ENCODE measurements at places on chromosomes 2 and 18. TPM values are rescaled to one million over a fixed set of nuclear protein-coding genes. Genes with fewer than 3 reads are reported as not detected.

DNA sequence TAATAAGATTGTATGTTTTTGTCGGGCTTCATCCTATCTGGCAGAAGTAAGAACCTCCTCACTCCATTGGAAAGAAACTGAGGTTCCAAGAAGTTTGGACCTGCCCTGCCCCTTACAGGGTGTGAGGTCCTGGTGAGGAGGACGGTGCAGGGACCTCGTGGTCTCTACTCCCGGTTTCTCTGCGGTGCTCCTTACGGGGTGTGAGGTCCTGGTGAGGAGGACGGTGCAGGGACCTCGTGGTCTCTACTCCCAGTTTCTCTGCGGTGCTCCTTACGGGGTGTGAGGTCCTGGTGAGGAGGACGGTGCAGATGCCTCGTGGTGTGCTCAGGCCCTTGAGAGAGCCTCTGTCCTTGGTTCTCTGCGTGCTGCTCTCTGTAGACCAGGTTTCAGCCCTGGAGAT lies 5.2 kb downstream of the CTDP1 start:
- DNase-seq = peak; percentile 75

- no peak for DNase-seq
These were observed 50.1 kb downstream of the THUMPD2 start for GRCh38 chr2:39728941-39729351.

- no peak for DNase-seq
These were observed 26.2 kb downstream of the R3HDM1 start for GRCh38 chr2:135557530-135557929.

- DNase-seq = no peak
These were observed 18.3 kb downstream of the CDC42EP3 start for GRCh38 chr2:37653093-37653492.

Gene AP1S3
- 1.9 TPM for total RNA-seq

Gene NAT8
- total RNA-seq = not detected

DNA sequence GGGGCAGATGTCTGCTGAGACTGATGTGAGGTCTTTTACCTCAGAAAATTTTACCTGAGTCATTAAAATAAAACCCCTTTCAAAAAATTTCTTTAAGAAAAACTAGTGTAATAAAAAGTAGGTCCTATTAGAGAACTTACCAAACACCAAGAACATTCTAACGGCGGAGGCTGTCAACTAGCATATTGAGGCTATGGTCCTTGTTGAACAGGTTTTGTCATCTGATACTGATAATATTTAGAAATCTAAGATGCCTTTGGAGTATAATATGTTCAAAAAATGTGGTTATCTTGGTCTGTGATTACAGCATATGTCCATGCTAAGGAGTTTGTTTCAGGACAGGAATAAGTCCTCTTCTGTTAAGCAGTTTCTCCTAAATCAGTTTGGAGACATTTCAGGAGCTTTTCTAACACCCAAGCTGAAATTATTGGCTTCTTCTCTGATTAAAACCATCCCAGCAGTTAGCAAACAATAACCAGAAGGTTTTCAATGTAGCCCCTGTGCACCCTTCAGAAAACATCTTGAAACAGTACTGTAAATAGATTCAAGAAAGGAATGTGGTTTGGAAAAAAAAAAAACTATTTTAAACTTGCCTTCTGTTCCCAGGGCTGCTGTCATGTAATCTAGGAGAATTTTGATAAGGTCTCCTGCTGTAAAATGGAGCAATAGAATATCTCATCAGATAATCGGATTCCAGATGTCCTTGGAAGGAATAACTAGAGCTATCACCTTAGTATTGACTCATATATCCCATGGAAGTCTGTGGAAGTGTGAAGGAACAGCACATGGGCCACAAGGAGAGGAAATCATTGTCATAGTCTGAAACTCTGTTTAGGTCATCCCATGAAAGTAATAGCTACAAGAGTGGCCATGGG lies 58.7 kb upstream of the B3GNT2 start:
- no peak for DNase-seq

GRCh38 chr2:188326669-188327301 lies 35.1 kb downstream of the GULP1 start:
- no peak for DNase-seq

- DNase-seq = no peak
These were observed 80.1 kb upstream of the ATG16L1 start for GRCh38 chr2:233171344-233171743.

Gene PCARE
- total RNA-seq = not detected

DNA sequence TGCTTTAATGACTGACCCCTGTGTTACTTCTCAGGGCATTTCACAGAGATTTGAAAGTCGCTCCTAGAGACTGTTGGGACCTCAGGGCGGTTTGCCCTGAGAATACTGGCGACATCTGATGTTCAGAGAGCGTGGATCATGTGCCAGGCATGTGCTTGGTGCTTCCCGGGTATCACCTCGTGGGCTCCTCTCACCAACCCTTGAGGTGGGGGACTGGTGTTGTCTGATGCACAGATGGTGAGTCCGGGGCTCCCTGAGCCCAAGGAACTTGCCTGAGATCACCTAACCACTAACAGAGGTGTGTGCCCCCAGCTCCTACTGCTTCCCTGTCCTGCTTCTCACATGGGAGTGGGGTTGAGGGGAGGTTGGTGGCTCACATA lies 16.2 kb downstream of the ATOH8 start:
- no peak for DNase-seq

Gene MEP1B
- total RNA-seq = not detected

DNA sequence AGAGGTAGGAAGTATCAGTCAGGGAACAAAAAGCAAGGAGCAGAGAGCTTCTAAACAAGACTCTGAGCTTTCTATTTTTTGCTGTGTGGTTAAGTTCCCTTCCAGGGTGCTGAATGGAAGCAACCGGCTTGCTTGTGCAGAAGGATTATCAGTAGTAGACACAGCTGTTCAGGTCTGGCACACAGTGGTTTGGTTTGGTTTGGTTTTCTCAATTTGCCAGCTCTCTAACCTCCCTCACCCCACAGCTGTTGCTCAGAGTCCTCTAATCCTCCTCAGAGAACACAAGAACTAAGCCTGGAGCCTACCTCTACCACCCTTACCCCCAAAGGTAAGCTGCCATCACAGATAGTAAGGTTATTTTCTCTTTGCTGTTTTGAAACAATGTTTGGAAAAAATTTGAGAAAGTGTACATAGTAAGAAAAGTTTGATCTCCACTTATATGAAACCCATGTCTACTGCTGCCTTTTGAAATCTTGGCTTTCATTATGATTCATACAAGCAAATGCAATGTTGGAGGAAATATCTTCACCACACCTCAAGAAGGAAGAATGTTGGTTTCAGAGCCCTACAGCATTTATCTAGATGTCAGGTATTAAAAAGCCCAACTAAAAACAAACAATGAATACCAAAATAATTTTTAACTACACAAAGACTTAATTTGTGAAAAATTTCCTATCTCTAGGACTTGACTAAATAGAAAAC lies 255.3 kb downstream of the NR4A2 start:
- no peak for DNase-seq

GRCh38 chr2:70733646-70734180 lies 34.3 kb downstream of the ADD2 start:
- no peak for DNase-seq

Gene MYL1
- total RNA-seq = not detected

Gene SNORC
- 2.5 TPM for total RNA-seq

GRCh38 chr2:168955321-168955720 lies 54.2 kb downstream of the G6PC2 start:
- DNase-seq = no peak

DNA sequence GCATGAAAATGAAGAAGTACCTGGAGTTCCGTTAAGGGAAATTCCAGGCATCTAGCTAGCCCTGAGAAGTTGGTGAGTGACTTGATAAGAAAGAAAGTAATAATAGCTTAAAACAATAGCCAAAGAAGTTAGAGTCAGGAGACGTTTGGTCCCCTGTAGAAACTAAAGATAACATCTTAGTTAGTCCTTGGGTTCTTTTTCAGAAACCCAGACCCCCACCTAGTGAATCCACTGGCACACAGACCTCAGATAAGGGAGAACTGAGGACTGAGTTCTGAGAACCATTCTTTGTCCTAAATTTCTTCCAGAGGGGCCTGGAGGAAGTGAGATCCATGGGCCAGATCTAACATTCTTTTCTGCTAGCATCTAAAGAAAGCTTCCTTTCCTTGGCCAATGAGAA lies 335.4 kb downstream of the SLC4A3 start:
- no peak for DNase-seq

GRCh38 chr18:6315517-6316331 lies 99.0 kb downstream of the L3MBTL4 start:
- DNase-seq = no peak

DNA sequence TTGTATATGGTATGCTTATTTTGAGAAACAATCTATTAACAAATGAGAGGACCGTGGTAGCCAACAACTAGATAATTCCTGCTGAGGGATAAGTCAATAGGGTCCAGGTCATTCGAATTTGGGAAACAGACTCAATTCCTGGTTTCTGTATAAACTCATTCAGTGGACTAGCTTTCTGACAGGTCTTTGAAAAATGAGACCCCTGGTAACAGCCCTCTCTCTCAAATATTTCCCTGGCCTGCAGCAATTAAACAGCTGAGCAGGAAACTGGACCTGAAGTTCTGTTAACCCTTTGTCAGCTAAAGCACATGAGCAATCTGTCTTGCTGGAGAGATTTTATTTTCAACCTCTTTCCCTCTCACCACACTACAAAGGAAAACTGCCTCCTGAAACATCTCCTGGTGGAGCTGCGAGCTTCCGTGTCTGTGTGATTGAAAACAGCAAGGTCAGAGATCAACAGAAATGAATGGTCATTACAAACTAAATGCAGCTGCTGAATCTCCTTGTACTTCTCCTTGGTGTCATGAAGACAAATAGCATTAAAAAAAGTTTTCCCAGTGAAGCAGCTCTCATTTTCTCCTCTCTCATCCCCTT lies 70.3 kb upstream of the CCDC85A start:
- no peak for DNase-seq

- DNase-seq = no peak
These were observed 547.2 kb upstream of the TMEFF2 start for GRCh38 chr2:192741889-192742288.

DNA sequence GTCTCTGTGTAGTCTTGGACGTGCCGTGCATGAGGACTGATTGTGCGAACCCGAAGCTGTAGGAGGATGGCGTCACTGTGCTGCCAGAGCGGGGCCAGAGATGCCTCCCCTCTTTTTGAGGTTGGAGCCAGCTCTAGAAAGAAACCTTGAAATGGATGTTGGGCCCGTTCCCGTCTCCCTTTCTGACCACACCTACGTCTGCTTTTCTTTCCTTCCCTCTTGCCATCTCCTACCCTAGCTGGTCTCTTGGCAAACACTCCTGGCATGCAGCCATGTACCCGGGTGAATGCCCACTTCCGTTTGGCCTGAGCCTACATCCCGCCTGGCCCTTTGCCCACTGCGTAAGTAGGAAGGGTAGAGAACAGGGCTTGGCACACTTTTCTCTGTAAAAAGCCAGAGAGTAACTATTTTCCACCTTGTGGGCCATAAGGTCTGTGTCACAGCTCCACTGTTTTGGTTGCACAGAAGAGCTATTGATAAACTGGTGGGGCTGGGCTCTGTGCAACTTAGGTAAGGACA lies 37.4 kb downstream of the SH3BP4 start:
- DNase-seq = peak; percentile 95

DNA sequence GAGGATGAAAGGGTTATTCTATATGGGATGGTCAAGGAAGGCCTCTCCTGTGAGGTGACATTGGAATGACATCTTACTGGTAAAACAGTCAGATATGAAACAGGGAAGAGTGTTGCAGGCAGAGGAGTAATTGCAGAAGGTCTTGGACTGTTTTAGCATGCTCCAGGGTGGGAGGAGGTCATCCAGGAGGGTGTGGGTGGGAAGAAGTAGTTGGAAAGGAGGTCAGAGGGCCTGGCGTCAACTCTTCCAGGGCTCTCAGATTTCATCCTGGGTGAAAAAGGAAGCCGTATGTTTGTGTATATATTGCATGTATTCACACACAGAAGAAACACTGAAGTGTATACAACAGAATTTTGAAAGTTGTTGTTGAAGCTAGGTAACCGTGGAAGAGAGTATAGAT lies 48.2 kb downstream of the ATP9B start:
- no peak for DNase-seq

- no peak for DNase-seq
These were observed 164.1 kb downstream of the TMEM247 start for GRCh38 chr2:46643493-46643892.

Gene SULT1C2
- 0.42 TPM for total RNA-seq

GRCh38 chr2:68943581-68944568 lies 8.8 kb downstream of the GKN2 start:
- DNase-seq = no peak

GRCh38 chr2:150478200-150478974 lies 9.1 kb downstream of the RND3 start:
- DNase-seq = no peak

DNA sequence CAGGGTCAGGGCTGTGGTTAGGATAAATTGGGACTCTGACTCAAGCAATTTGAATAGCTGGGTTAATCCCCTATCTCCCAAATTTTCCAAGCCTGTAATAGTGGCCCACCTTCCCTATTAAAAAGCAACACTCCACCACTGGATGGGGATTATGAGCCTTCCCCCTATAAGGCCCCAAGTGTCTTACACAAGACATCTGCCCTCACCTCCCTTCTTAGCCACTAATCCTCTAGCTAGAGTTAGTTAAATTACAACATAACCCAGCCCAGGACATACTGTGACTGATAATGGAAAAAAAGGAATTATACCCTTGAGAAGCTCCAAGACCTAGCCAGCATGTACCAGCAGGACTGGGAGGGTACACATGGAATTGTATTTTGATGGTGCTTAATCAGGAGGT lies 190.4 kb downstream of the NRP2 start:
- no peak for DNase-seq

Gene RNU2-63P
- total RNA-seq = not detected

DNA sequence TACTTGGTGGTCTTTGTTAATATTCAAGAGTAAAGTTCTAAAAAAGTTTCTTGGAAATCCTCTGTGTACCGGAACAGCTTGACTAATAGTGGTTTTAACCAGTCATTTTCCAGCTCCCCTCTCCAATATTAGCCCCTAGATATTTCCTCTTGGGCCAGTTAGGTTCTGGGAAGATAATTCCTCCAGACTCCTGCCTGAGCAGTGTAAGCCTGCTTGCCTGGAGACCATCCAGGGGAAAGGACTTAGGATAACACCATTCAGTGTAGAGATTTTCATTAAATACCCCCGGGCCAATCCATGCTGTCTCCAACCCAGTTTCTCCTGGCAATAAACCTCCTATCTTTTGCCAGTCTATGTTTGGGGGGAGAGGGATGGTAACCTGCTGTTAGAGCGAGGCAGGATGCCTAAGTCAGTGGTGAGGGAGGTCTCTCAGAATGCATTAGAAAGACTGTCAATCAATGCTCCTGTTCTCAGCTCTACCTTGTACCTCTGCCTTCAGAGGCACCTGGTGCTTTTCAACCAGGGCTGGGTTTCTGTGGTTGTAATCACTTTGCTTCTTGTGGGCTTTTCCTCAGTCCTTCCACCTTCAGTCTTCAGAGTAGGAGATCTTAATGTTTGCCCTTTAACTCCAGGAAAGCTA lies 186.4 kb downstream of the RNF152 start:
- DNase-seq = no peak

DNA sequence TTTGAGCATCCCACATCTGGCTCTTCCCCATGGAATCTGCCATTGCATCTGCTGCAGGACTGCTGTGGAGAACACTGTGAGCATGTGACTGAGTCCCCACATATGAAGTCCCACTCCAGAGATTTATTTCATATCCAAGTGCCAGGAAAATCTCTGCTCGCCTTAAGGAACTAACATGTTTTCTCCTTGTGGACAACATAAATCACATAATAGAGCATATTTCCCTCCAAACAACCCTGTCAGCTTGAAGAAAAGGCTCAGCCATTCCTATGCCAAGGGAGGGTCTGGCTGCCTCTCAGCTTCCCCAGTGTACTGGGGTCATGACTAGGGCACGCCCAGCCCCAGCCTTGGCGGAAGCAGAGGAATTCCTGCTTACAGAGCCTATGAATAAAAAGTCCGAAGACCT lies 193.7 kb downstream of the DNER start:
- peak; percentile 86 for DNase-seq

Gene PDE11A
- 0.11 TPM for total RNA-seq

GRCh38 chr18:47413327-47413726 lies 161.9 kb upstream of the SKOR2 start:
- DNase-seq = no peak

All from lower leg skin (tissue), 4 donors.